NCI-H1694 (cell line): ENCODE measurements at places on chromosomes 1 and 21.

- no peak for DNase-seq
Measured at GRCh38 chr1:40868051-40868723, 6.0 kb upstream of the CITED4 start.

GRCh38 chr1:160643138-160643537, 3.7 kb downstream of the SLAMF1 start:
- no peak for DNase-seq

GRCh38 chr1:96238426-96238825, 483.2 kb upstream of the PTBP2 start:
- DNase-seq = no peak

- DNase-seq = no peak
Measured at GRCh38 chr1:3891329-3891865, 8.7 kb downstream of the C1orf174 start.

DNA sequence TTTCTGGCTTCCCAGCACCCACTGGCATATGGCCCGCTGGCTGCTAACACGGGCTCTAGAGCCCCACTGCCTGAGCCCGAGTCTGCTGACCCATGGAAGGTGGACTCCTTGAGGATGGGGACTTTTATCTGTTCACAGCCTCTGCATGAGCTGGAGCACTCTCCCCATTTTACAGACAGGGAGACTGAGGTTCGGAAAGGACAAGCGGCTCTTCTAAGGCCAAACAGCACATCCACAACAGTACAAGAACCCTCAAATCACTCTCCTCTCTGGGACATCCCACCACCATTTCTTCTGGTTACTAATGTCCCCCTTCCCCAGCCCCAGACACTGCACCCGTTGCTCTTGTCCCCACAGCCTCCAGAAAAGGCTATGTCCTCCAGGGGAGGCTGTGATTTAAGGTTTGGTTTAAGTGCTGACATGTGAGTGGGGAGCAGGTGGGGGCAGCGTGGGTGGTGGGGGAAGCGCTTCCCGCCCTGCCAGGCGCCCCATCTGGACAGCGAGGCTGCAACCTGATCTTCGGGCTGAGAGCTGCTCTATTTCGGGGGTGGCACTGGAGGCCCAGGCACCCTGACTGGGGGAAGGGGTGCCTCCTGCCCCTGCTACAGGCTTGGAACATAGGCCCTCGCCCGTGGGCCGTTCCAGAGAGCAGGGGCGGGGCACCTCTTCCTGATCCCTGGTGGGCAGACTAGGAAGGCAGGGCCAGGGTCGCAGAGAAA, 104.8 kb upstream of the WNT4 start:
- DNase-seq = no peak

- no peak for DNase-seq
Measured at GRCh38 chr1:182394055-182394775, 2.6 kb upstream of the GLUL start.

GRCh38 chr1:6488602-6489382, 2.7 kb downstream of the PLEKHG5 start:
- DNase-seq = no peak

DNA sequence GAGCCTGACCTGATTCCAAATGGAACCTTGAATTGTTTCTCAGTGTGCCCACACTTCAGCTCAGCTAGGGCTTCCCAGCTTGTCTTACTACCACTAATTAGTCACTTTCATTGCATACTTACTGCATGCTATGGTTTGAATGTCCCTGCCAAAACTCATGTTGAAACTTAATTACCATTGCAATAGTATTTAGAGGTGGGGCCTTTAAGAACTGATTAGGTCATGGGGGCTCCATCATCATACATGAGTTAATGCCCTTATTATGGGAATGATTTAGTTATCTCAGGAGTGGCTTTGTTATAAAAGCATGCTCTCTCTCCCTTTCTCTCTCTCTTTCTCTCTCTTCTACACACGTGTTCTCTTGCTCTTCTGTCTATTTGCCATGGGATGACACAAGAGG, 68.3 kb downstream of the NENF start:
- DNase-seq = no peak

GRCh38 chr1:209560529-209560928, 23.0 kb upstream of the CAMK1G start:
- DNase-seq = no peak

GRCh38 chr1:194774535-194774934, 1588.1 kb upstream of the B3GALT2 start:
- no peak for DNase-seq

GRCh38 chr1:31954607-31955283, 16.6 kb upstream of the PTP4A2 start:
- no peak for DNase-seq

DNA sequence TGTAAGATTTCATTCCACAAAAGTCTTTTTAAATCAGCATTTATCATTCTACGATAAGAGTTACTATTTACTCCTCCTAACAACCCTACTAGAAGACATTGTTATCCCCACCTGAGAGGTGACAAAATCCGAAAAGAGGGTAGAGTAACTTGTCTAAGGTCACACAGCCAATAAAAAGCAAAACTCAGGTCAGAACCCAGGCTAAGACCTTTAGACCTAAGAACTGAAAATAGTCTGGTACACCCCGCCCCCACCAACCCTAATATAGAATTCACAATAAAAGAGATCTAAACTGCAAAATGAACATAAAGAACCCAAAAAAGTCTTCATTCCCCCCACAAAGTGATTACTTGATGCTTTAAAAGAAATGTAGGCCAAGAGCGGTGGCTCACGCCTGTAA, 18.6 kb downstream of the COA7 start:
- DNase-seq = no peak

- peak; percentile 81 for DNase-seq
Measured at GRCh38 chr21:27382404-27382803, 415.5 kb upstream of the ADAMTS5 start.
